Foreskin melanocyte (primary cell): ENCODE measurements at places on chromosomes 3 and 15.
A peak's percentile ranks its signal among the peaks of the same experiment; 100 is the strongest.

DNA sequence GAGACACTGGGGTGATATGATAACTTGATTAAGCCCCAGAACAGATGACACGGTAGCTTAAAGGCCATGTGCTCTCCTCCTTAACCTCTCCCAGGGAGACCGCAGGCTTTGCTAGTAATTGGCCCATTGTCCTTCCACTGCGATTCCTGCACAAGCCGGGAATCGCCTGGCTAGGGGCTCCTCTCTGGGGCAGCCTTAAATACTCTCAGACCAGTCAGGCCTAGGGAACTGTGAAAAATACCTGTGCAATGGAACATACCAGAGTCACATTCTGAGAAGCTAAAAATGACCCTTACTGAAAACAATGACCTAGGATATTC is 56.3 kb downstream of the CPN2 start:
- no peak for DNase-seq

GRCh38 chr3:86801921-86802320 is 189.0 kb downstream of the VGLL3 start:
- no peak for DNase-seq

GRCh38 chr3:177522051-177522450 is 324.8 kb upstream of the TBL1XR1 start:
- no peak for DNase-seq

DNA sequence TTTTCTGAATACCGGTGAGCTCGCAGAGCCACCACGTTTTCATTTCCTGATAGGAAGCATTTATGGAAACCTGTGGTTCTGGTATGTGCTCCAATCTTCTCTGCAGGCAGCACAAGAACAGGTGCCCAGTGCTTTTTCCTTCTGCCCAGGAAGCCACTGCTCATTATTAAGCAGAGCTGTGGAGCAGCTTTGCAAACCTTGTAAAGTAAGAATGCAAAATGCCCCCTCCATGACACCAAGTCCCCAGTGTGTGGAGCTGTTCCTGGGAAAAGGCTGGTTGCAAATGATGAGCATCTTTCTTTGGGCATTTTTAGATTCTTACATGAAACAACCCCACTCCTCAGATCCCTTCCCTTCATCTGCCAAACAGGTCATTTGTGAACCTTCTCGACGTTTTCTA is 65.7 kb upstream of the MRPL3 start:
- DNase-seq = no peak

DNA sequence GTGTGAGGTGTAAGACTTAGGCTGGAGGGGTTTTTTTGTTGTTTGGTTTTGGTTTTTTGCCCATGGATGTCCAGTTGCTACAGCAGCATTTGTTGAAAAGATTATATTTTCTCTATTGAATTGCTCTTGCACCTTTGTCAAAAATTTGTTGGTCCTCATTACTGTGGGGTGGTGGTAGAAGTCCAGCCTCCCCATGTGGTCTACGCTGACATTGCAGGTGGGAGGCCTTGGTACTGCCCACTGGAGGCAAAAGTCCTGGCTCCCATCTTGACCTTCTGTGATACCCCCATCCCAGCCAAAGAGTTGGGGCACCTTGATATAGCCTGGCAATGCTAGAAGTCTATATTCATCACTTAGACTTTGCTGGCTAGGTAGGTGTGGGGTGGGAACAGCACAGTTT is 5.4 kb upstream of the RAB6B start:
- DNase-seq = no peak

GRCh38 chr3:186368176-186368575 is 6.1 kb upstream of the DGKG start:
- no peak for DNase-seq

GRCh38 chr3:194462936-194463335 is 23.9 kb downstream of the ATP13A3 start:
- no peak for DNase-seq

GRCh38 chr3:129623447-129624118 is 17.1 kb upstream of the PLXND1 start:
- DNase-seq = peak; percentile 45

DNA sequence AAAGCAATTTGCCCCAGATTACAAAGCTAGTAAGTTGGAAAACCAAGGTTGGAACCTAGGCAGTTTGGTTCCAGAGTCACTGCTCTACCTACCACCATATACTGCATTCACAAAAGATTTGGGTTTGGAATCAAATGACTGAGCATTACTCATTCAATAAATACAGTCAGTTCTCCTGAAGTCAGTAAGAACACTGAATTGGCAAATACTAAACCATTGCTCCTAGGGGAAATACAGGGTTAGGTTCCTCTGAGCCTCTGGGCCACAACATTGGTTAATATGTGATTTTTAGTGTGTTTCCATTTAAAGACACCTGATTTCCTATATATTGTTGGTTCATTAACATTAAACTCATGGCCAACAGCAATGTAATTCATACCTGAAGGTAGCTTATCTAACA is 2.1 kb upstream of the EIF5A2 start:
- no peak for DNase-seq

DNA sequence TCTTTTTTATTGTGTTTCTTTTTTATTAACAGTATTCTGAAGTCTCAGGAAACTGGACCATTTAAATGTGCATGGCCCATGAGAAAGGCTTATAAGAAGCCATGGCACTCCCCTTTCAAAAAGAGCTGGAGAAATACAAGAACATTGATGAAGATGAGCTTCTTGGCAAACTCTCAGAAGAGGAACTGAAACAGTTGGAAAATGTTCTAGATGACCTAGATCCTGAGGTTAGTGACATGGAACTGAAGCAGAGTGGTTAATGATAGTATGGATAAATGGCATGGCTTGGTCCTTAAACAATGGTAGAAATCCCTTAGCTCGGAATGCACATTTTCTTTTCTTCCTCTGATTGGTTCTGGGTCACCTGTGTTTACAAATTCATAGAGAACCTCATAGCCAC is 14.9 kb downstream of the TMOD2 start:
- no peak for DNase-seq

DNA sequence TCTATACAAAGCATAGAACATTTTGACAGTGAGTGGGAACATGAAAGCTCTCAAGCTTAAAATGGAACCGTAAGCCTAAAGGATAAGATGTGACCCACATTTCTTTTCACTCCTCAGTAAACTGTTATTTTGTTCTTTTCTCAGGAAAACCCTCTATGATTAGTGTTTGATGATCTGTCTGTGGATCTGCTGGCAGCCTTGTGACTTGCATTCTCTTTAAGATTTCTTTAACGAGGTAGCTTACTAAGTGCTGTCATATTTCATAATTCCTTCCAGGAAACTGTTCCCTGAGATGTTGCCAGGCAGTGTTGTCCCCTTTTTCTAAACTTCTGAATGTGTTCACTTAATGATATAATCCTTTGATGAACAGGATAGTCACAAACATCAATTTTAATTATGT is 167.6 kb downstream of the PYDC2 start:
- DNase-seq = no peak

DNA sequence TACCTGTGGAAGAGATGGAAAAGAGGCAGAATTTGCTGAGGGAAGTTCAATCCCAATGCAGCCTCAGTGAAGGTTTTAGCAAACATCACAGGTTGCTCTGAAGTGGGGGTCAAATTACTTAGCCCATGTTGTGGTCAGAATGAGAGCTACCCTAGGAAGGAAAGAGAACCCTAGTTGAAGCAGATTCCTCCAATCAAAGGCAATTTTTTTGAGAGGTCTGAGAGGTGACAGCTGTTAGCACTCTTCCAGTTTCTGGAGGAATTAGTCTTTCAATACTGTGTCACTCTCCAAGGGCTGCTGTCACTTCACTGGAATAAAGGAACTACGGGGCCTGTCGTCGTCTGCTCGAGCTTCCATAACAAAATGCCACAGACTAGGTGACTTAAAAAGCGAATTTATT is 584.2 kb upstream of the DPPA4 start:
- no peak for DNase-seq

DNA sequence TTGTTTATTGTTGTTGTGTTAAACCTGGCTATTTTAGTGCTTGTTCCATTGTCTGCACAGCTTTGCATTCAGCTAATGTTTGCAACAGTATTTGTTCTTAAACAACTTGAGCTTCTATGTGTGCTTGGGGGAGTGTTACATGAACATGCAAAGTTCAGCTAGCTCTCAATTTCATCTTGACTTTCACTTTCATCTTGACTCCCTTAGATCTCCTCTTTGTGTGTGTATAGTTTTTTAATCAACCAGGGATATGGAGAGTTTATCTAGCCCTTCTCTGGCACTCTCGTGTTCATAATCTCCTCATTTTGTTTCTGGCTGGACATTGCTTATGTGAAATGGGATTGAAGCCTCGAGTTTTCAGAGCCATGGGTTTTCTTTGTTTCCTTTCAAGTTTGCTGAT is 212.4 kb upstream of the ZBTB20 start:
- DNase-seq = no peak

- no peak for DNase-seq
These were observed 664.0 kb upstream of the SGO1 start for GRCh38 chr3:20849975-20850374.

DNA sequence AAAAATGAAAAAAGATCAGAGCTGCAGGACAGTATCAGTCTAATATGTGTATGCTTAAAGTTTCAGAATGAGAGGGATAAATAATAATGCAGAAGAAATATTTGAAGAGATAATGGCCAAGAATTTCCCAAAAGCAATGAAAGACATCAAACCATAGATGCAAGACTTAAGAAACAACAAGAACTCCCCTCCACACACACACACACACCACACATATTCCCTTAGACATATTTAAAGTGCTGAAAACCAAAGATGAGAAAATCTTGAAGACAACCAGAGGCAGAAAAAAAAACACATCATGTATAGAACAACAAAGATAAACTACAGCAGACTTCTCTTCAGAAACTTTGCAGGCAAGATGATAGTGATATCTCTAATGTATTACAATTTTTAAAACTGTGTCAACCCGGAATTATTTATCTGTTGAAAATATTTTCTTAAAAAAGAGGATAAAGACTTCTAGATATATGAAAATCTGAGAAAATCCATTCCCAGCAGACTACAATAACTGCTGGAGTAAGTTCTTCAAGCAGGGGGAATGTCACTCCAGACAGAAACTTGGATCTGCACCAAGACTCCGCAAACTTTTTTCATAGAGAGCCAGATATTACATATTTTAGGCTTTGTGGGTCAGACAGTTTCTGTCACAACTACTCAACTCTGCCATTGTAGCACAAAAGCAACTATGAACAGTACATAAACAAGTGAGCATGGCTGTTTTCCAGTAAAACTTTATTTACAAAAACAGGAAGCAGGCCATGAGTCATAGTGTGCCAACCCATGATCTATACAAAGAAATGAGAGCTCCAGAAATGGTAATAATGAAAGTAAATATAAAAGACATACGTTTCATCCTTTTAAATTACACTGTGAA is 223.4 kb upstream of the CGNL1 start:
- DNase-seq = peak; percentile 66

- no peak for DNase-seq
These were observed 284.9 kb upstream of the TBC1D5 start for GRCh38 chr3:18027161-18027939.

- no peak for DNase-seq
These were observed 10.4 kb downstream of the PLA2G4D start for GRCh38 chr15:42083916-42084315.

DNA sequence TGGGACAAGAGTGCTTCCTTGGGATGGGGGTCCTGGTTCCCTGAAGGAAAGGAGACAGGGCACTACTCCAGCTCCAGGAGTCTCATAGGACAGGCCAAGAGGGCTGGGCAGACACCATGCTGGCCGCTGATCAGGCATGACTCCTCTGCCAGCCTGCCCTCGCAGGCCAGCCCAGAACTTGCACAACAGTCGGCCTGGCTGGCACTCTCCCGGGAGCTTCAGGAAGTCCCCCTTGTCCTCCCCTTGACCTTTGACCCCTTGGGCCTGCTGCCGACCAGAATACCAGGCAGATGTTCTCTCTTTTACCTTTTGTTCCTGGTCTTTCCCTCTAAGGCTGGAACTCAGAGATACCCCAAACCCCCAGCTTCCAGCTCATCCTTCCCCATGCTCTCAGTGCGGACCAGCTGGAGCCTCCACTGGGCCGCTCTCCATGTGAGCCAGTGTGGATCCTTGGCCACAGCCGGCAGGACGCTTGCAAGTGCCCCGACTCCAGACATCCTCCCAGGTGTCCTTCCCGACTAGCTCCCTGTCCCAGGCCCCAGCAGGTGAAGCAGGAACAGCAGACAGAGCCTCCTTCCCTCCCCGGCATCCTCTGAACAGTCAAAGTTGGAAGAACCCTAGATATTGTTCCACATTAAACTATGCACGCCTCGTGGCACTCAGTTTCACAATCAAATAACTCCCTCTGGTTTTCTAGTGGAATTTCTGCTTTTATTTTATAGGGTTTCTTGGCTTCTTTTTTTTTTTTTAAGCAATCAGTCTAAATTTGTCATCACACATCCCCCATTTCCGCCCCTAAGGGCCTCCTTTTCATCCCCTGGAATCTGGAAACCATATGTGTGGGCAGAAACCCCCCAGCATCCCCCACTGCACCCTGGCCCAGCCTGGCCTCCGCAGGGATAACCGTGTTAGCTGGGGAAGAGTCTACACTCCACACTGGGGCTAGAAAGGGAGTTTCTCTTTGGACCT is 15.7 kb downstream of the VPS18 start:
- no peak for DNase-seq

GRCh38 chr15:60619131-60619530 is 140.2 kb upstream of the ICE2 start:
- no peak for DNase-seq

DNA sequence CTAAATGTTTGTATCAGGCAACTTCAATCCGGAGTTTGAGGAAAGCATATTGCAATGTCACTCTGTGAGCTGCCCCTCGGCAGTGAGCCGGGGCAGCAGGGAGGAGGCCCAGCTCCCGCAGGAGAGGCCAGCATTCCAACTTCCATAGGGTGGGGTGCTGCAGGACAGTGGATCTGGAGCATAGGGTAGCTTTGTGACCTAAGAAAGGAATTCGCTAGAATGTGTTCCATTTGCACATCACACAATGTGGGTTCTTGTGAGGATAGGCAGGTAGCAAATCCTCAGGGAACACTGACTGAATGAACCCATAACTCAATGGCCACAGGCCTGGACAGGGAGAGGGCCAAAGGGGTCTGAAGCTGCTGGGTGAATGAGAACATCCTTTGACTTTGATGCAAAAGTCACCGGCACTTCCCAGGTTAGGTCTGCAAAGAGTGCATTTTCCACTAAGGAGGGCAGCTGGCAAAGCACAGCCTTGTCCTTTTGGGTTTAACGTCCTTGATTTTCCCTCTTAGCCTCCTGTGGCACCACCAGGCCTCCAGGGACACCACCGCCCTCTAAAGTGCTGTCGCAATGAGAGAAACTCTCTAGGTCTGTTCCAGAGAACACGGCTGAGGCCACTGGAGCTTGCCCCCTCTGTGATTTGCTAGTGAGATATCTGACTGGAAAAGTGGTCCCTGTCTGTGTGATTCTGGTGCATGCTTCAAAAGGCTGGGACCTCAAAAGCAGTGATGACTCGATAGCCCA is 36.2 kb downstream of the GABRB3 start:
- no peak for DNase-seq

- peak; percentile 97 for DNase-seq
These were observed at the start of the genes DNAJC17 and ZFYVE19 for GRCh38 chr15:40807028-40807887. Gene DNAJC17 (minus strand): TSS chr15:40807473. CDS start chr15:40807446, 27 bp downstream. Gene ZFYVE19 (plus strand): TSS chr15:40807089. CDS start chr15:40807590, 501 bp downstream.

- no peak for DNase-seq
These were observed 1027.7 kb upstream of the NR2F2 start for GRCh38 chr15:95302809-95303208.

- peak; percentile 27 for DNase-seq
These were observed 53.6 kb upstream of the AP4E1 start for GRCh38 chr15:50854601-50855490.

GRCh38 chr3:129277829-129278271 is 820 bp upstream of the HMCES start:
- DNase-seq = peak; percentile 11

- DNase-seq = no peak
These were observed 83.5 kb downstream of the MEGF11 start for GRCh38 chr15:66170042-66170441.

- DNase-seq = no peak
These were observed 30.7 kb downstream of the CHD2 start for GRCh38 chr15:92930776-92931175.
